ENCODE measurements at places on chromosomes 7 and 10.

DNA sequence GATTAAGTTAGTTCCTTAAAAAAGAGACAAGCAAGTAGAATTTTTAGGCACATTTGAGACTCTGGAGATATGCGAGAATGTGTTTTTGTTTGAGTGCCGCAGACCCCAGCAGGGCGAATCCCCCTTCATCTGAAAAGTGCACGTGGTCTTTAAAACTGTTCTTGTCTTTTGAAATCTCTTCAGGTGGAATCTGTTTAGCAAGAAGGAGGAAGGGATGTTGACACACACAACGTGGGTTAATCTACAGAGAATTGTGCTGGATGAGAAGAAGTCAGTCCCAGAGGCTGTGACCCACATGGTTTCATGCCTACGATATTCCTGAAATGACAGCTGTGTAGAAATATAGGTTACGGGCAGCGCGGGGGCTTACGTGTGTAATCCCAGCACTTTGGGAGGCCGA lies 27.1 kb upstream of the ZFAND2A start:
- no peak for DNase-seq

- DNase-seq = no peak
These were observed 93.9 kb upstream of the NPSR1 start for GRCh38 chr7:34564091-34564490.

DNA sequence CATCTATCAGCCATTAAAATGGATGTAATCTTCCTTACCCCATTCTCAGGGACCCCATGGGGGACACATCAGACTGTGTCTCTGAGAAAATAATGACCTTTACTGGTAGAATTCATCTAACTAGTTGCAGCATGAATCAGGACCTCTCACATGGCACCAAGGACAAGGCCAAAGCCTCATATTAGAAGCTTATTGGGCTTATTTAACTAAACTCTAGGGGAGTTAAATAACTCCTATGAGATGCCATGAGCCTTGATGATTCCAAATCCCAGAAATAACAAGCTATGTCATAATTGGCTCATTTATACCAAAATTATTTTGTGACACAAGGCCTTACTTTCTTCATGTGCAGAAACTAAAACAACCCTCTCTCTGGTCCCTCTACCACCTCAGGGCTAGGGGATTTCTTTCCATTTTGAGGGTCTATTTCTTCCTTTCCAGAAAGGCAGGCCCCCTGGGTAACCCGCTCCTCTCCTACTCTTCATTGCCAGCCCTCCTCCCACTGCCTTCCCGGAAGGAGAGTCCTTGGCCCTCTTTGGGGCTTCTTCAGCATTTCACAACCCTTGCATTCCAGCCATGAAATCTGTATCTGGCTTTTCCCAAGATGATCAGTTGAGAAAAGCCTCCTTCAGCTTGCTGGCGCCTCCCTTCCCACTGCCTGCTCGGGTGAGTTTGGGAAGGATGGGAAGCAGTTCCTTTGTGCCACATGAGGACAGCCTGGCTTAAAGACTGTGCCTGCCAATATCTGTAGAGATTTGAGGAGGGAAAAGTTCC lies 41.8 kb upstream of the TRIM8 start:
- no peak for DNase-seq

DNA sequence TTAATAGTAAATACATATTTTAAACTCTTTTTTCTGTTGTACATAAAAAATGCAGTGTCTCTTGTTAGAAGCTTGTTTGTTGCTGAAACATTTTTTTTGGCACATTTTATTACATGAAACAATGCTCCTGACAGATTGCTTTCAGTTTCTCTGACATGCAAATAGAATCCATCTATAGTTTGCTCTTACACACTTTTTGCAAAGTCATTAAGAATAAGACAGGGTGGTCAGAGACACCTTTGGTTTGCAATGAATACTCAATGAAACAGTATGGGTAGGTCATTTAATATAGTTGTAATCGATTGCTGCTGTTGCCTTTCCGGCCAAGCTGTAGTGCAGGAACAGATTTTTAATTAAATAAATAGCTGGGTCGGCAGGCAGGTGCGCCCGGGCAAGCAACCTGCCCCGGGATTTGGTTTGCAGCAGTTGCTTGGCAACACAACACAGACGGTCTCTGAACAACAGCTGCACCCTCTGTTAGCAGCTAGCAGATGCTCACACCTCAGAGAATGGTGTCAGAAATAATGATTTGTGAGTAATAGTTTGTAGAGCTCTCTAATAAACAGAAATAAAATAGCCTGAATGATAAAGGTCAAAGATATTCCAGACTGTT lies 115.7 kb upstream of the CACNA2D1 start:
- no peak for DNase-seq

DNA sequence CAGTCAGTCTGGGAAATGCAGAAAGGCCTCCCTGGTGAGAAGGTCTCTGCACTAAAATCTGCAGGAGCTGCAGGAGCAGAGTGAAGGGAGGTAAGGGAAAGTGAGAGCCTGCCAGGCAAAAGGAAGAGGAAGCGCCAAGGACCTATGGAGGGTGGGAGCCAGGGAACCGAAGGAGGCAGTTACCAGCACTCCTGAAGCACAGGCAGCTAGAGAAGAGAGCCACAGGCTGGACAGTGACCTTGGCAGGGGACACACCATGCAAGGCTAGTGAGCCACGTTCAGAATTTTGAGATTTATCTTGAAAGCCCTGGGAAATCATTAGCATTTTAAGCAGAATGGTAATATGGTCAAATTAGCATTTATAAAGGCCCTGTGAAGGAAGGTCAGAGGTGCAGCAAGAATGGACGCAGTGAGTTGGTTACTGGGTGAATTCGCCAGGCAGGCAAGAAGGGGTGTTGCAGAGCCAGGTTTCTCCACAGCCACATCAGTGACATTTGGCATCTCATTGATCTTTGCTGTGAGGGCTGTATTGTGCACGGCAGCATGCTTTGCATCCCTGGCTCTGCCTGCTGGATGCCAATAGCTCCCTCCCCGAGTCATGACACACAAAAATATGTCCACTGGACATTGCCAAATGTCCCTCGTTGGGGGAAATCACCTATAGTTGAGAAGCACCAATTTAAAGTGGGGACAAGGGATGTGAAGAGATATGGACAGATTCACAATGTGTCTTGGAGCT lies 54.7 kb upstream of the LANCL2 start:
- no peak for DNase-seq

- DNase-seq = no peak
These were observed 405.7 kb upstream of the RNF32 start for GRCh38 chr7:156234666-156235494.

All from bone marrow (tissue), 2 donors.